NCI-H774 (cell line): ENCODE measurements at places on chromosomes 3 and 15.

DNA sequence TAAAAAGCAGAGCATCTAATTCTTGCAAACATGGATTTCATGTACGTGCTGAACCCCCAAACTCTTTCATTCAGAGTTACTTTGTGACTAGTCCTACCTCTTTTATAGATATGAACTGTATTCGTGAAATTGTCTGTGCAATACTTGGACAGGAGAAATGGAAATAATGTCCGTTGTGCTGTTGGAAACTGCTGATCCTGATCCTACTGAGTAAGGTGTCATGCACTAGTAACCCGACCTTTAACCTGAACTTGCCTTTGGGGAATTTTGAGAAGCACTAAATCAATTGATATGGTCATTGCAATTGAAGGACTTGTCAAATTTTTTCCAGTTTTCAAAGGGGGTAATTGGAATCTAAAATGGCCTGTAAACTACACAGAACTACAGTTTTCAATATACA lies 856.4 kb downstream of the ROBO1 start:
- no peak for DNase-seq

DNA sequence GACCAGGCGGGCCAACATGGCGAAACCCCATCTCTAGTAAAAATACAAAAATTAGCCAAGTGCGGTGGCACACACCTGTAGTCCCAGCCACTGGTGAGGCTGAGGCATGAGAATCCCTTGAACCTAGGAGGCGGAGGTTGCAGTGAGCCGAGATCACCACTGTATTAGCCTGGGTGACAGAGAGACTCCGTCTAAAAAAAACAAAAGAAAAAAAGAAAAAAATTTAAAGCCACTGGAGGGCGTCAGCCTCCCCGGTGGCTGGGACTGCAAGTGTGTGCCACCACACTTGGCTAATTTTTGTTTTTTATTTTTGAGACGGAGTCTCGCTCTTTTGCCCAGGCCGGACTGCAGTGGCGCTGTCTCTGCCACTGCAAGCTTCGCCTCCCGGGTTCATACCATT lies 7.9 kb downstream of the RTF1 start:
- no peak for DNase-seq

- DNase-seq, result no peak
These were observed 7.1 kb downstream of the AMOTL2 start for GRCh38 chr3:134366928-134367811.

GRCh38 chr3:120440001-120440703 lies 10.6 kb downstream of the FSTL1 start:
- DNase-seq, result no peak

DNA sequence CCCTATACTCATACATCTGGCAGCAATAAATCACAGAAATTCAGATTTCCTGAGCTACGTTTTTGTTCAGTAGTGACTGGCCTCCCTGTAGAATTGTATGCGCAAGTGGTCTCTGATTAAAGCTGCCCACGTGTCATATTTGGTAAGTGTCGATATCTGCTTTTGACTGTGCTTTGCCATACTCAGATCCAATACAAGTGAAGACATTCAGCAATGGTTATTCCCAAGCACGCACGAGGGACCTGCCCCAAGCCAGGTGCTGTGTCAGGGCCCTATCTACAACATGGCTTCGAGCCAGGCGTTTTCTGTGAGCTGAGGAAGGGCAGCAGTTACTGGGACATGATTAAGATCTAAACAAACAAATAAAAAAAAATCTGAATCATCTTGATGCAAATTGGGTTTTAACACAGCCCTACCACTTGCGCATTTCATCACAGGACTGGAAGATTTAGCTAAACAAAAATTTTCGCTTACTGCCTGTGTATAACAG lies 47.2 kb upstream of the ICE2 start:
- DNase-seq, result peak; percentile 2

DNA sequence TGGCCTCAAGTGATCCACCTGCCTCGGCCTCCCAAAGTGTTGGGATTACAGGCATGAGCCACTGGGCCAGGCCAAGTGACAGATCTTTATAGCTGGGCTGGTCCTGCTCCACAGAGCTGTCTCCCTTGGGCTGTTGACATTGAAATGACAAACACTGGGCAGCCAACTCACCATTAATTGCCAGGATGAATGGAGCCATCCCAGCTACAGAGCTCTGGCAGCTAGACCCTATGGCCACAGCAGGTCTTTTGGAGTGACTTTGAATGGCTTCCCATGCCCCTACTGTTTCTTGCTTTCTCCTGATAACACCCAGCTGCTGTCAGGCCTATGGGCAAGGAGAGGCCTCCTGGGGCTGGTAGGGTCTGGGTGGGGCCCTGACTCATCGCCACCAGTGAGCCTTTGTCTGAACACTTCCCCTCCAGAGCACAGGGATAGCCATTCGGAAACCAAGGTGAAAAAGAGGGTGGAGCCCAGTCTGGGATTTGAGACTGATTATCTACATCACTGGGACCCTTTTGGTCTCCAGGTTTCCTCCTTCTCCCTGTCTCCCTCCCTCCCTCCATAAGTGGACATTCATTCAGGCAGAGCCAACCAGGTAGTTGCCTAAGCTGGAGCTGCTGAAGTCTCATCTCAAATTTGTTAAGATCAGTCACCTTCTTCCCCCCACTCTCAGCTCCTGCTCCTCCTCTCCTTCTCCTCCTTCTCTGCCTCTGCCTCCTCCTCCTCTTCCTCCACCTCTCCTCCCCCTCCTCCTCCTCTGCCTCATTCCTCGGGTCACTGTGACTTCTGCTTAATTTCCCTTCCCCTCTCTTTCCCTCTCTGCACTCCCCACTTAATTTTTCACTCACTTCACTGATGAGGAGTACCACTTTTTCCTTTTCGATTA lies 34.0 kb downstream of the BHLHE40 start:
- DNase-seq, result no peak

GRCh38 chr15:83954506-83954905 lies 281.1 kb upstream of the GOLGA6L4 start:
- DNase-seq, result no peak

GRCh38 chr3:148884261-148884660 lies 19.2 kb downstream of the CPA3 start:
- no peak for DNase-seq

GRCh38 chr3:25350725-25351114 lies 77.3 kb upstream of the RARB start:
- DNase-seq, result no peak

DNA sequence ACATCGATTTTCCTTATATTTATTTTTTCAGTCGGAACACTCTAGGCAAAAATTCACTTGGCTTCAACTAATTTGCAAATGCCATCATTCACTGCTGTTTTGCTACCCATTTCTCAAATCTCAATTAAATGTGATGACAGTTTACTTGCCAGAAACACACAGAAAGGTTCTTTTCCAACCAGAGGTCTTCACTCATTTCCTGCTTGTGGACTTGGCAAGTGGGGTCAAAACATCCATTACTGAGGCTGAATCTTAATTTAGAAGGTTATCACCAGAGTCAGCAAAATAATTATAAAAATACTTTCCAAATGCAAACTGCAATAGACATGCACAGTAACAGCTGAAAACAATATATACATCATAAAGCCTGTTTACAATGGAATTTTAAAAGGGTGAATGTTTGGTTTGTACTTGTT lies 625.4 kb upstream of the TBL1XR1 start:
- DNase-seq, result no peak

GRCh38 chr3:186319945-186320344 lies 42.1 kb downstream of the DGKG start:
- DNase-seq, result no peak

DNA sequence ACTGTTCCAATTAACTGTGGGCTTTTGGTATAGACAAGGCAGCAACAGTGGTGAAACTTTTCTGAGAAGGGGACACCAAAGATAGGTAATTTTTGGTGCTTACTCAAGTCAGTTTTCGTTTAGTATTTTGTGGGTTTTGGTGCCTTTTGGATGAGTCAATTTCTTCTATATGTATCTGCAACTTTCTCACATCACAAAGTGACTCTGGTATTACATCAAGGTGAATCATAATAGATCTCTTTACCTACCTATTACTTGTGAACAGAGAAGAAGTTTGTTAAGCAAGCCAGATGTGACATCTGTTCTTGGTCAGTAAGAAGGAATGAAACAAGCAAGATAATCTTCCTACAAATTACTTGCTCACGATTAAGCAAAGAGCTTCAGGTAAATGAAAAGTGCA lies 732.4 kb upstream of the DPPA4 start:
- no peak for DNase-seq

DNA sequence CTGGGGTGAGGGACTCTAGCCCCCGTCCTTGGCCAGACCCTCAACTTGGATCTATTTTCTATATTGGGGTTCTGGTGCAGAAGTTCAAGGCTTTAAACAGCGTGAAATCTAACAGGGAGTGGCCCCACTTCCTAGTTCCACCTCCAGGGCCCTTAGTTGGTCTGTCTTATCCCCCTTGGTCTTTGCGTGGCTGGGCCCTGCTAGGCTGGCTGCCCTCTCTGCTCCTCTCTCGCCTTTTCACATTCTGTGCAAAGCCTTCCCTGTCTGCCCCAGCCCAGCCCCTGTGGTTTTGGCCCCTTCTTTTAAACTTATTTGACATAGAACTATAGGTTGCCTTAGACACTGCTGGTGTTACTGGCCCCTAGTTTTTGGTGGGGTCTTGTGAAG lies 5.6 kb downstream of the PPCDC start:
- no peak for DNase-seq

DNA sequence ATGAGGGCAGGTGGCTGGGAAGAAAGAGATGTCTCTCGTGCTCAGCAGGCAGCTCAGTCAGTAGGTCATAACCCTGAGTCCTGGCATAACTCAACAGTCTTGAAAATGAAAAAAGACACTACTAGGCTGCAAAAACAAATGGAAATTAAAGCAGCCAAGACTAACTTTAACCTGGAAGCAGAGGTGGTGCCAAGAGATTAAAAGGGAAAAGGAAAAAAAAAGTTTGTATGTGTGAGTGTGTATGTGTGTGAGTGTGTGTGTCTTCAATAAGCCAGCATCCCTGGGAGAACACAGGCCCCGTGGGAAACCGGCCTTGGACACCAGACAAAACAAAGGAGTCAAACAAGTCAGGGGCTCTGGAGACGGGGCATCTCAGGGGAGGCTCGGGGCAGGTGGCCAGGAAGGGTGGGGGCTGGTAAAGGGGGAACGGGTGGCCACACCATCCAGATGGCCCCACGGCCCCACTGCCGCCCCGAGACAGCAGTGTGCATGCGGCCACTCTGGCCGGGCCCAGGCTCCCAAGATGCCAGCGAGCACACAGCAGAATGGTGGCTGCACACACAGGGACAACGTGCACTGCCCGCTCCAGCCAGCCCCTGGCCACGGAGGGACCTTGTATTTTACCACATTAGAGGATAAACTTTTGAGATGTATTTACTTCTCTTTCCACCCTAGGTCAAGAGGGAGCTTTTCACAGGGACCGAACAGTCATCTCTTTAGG lies 23.8 kb downstream of the CYFIP1 start:
- no peak for DNase-seq
